ENCODE measurements at places on chromosomes 4 and X. TPM values are rescaled to one million over a fixed set of nuclear protein-coding genes. Genes with fewer than 3 reads are reported as not detected.

Gene PAK3
- total RNA-seq, result 0.53 TPM

Gene BGN
- total RNA-seq, result not detected

Gene HEPH
- not detected for total RNA-seq

Gene N4BP2
- total RNA-seq, result 28.4 TPM

Gene ZFP92
- 2.2 TPM for total RNA-seq

Gene DMRTC1B
- not detected for total RNA-seq

Gene C4orf46
- total RNA-seq, result 20.2 TPM

Gene HELT
- not detected for total RNA-seq

Gene KIAA1210
- total RNA-seq, result not detected

Gene MAMLD1
- total RNA-seq, result 8.1 TPM

Gene NBDY
- 30.4 TPM for total RNA-seq

Gene GLRA2
- total RNA-seq, result not detected

Gene PRRG3
- total RNA-seq, result not detected

Gene ATP2B3
- total RNA-seq, result not detected

Gene SH3BP2
- total RNA-seq, result 88.0 TPM

Gene DUSP21
- not detected for total RNA-seq

Gene SPIN4
- 13.2 TPM for total RNA-seq

All from activated CD8-positive, alpha-beta memory T cell treated with anti-CD3 and anti-CD28 coated beads, Interleukin-2, amount 10 ng/mL, durations not matched to agents 7 days and 5 days (primary cell).